ENCODE measurements at places on chromosomes 12 and 14.
A peak's percentile ranks its signal among the peaks of the same experiment; 100 is the strongest.

DNA sequence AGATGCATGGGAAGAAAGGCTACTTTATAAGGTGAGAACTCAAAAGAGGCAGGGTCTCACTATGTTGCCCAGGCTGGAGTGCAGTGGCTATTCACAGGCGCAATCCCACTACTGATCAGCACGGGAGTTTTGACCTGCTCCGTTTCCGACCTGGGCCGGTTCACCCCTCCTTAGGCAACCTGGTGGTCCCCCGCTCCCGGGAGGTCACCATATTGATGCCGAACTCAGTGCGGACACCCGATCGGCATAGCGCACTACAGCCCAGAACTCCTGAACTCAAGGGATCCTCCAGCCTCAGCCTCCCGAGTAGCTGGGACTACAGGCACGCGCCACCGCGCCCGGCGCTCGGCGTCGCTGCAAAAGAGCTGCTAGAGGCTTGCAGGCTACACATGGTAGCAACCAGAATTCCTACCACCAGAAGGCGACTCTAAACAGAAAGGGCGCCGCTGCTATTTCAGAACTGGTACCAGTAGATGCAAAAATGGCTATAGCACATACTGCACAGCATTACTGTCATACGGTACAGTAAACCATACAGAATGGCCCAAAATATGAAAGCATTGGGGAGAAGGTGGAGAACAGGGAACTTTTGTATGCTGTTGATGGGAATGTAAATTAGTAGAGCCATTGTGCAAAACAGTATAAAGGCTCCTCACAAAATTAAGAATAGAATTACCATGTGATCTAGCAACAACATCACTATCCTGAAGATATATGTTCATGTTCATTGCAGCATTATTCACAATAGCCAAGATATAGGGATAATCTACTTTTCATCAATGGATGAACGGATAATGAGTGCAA is 1.2 kb upstream of the NEMF start:
- peak; percentile 39 for DNase-seq

- no peak for DNase-seq
These were observed 422.2 kb downstream of the APAF1 start for GRCh38 chr12:99067171-99067785.

DNA sequence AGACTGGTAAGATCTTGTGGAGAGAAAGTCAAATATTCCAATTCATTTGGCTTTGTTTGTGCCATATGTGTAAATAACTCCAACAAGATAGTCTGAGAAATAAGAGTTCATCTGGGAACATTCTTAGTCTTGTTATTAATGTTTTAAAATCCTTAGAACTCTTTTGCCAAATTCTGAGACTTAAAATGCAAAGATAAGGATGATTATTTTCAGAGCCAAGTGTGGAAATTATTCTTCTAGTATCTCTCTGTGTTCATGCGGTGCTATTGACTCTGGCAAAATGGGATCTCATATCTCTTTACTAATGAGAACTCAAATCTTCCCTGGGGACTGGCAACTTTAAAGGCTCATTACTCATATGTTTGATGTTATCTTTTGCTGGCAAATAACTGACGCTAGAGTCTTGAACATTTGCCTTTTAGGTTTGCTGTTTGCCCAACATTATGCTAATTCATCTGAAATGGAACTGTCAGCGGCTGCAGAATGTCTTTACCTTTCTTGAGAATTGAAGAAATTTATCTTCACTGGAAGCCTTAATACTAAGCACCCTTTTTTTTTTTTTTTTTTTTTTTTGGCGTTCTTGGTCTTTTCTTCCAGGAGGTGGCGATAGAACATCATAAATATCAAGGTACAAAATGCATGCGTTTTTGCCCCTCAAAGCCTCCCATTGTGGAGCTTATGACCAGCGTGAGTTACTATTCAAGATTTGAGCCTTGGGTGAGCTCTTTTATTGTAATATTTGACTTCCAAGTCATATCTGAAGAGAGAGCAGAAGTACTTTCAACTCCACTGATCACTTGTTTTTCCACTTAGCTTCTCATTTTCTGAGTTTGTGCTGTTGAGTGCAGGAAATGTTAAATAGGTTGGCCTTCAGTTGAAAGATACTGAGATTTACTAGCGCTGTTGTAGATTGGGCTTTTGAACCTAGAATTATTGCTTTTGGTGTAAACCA is 86.5 kb downstream of the CAND1 start:
- DNase-seq = no peak

GRCh38 chr12:30979371-30980259 is 53.1 kb downstream of the TSPAN11 start:
- no peak for DNase-seq

GRCh38 chr12:56034586-56035332 is 7.0 kb upstream of the RPS26 start:
- no peak for DNase-seq

GRCh38 chr12:101697930-101698799 is 725 bp downstream of the CHPT1 start:
- DNase-seq = no peak

GRCh38 chr12:57459750-57460467 is at the start of gene GLI1:
GLI1 (plus strand) TSS chr12:57459785; CDS start chr12:57463692, 3,907 bp downstream.
- DNase-seq = no peak

- peak; percentile 53 for DNase-seq
These were observed 2.4 kb upstream of the TNS2 start for GRCh38 chr12:53047221-53048032.

GRCh38 chr12:106747973-106748436 is 26.5 kb upstream of the RIC8B start:
- no peak for DNase-seq

GRCh38 chr14:101475456-101476257 is 85.6 kb upstream of the DIO3 start:
- DNase-seq = no peak

- DNase-seq = no peak
These were observed 70.8 kb upstream of the GNG2 start for GRCh38 chr14:51789596-51789995.

GRCh38 chr14:84857571-84857970 is 672.4 kb upstream of the FLRT2 start:
- DNase-seq = no peak

DNA sequence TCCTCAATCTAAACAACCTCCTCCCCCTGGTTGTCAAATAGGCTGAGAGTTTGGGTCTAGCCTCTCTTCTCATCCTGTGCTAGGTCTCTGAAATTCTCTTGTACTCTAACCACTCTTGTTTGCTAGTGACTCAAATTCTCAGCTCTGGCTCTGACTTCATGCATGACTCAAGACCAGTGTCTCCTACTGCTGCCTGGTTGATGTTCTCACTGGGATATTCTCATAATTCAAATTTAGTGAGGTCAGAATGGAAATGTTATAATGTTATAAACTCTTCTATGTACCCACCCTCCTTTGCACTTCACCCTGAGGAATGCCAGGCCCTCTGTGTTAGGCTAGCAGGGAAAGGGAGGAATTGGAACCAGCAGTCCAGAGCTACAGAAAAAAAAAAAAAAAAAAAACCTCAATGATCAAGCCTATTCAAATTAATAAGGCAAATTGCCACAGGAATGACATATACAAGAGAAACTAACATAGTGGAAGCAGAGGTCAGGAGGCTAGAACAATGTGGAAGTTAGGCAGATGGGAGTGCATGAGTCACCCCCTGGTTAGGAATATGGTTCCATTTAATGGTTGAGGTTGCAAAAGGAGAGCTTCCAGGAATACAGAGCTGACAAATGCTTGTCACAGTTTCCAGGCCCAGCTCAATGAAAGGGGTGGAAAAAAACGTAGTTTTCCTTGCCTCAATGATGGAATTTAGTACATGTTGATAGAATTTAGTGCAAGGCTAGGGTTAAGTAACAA is 459.5 kb downstream of the RMST start:
- DNase-seq = no peak

- DNase-seq = no peak
These were observed 4.8 kb upstream of the LGMN start for GRCh38 chr14:92753250-92753649.

DNA sequence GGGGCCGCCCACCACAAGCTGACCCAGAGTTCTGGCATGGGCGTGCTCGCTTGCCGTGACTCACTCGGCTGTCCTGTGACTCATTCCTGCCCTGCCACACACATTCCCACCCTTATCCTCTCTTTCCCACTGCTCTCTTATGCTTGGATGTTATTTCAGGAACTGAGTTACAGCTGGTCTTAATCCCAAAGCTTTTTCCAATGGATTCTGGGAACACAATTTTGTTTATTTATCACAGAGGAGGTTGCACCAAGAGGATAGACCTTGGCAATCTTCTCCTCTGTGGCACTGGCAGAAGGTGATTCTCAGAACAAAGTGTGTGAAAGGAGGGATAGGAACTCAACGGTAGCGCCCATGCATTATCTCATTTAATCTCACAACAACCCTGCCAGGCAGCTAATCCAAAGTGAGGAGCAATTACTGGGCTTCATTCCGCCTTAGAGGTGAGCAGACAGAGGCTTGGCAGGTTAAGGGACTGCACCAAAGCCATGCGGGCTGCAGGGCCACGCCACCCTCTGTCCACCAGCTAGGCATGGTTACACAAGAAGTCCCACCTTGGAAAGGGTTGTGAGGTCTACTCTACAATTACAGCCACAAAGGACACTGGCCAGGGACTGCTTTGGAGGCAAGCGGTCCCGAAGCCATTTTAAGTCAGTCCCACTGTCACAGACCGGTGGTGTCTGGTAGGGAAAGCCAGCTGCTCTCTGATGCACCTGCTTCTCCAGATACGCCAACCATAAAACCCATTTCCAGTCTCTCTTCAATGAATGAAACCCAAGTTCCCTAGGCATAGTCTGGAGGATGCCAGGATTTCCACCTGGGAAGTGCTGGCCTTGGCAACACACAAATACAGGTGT is 32.9 kb downstream of the SYNE3 start:
- no peak for DNase-seq

DNA sequence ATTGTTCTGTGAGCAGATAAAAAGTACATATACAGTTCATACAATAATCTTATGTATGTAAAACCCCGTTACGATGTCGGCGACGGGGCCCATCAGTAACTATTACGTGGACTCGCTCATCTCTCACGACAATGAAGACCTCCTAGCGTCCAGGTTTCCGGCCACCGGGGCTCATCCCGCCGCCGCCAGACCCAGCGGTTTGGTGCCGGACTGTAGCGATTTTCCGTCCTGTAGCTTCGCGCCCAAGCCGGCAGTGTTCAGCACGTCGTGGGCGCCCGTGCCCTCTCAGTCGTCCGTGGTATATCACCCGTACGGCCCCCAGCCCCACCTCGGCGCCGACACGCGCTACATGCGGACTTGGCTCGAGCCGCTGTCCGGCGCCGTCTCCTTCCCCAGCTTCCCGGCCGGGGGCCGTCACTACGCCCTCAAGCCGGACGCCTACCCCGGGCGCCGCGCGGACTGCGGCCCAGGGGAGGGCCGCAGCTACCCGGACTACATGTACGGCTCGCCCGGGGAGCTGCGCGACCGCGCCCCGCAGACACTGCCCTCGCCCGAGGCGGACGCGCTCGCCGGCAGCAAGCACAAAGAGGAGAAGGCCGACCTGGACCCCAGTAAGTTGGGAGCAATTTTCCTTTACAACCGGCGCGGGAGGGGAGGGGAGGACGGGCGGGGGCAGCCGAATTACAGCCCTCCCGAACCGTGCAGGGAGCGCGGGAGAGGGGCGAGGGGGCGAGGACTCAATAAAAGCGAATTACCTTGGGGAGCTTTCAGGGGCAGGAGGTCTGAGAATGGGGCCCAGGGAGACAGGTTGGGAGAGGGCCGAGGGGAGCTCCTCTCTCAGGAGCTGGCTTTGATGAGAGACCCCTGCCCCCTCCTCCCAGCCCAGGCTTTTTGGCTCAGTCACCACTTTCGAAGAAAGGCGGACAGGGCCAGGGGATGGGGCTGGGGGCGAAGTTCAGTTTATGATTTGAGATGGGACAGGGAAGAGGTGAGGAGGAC is at the start of gene HOXC9:
Gene HOXC9, plus strand, starts transcription at position 46 of the 999 bp plus-strand sequence. Its CDS starts 28 bp downstream, at position 74.
- DNase-seq = no peak

DNA sequence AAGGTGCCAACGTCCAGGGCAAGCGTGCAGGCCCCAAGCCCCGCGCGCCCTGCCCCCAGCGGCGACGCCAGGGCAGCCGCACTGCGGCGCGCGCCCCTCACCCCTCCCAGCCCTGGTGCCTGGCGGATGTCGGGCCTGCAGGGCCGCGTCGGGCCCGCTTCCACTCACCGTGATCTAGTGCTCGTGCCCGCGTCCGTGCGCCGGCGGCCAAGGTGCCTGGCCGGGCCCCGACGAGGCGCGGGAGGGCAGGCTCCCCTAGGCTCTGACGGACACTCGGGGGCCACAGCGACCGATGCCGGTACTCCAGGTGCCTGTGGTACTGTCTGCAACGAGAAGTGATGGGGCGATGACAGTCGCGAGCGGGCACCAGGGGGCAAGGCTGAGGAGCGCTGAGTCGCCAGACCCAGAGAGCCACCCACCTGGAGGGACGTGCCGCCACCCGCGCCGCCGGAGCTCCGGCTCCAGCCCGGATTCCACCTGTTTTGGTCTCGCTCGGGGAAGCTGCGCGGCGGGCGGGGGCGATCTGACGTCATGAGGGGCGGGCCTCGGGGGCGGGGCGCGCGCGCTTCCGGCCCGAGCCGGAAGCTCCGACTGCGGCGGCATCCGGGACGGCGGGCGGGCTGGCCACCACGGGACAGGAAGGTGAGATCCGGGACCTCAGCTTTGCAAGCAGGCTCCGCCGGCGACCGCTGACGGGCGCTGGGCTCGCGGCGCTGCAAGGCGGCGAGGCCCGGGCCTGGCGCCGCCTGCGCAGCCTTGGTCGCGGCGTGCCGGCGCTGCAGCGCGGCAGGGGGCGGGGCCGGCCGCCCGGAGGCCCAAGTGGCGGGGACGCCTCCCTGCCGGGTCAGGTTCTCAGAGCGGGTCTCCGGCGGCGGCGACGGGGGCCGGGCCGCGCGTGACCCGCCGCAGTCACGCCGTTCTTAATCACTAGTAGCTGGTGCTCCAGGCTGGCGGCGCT is at the start of the genes LYSET and MOAP1:
Gene LYSET, plus strand, starts transcription at position 927 of the 958 bp plus-strand sequence. CDS start 89 bp downstream, outside the sequence.
Gene MOAP1, minus strand, starts transcription at position 507 of the 958 bp plus-strand sequence. CDS start 655 bp downstream, outside the sequence.
- DNase-seq = peak; percentile 79

- no peak for DNase-seq
These were observed 47.7 kb upstream of the MBIP start for GRCh38 chr14:36367985-36368774.

DNA sequence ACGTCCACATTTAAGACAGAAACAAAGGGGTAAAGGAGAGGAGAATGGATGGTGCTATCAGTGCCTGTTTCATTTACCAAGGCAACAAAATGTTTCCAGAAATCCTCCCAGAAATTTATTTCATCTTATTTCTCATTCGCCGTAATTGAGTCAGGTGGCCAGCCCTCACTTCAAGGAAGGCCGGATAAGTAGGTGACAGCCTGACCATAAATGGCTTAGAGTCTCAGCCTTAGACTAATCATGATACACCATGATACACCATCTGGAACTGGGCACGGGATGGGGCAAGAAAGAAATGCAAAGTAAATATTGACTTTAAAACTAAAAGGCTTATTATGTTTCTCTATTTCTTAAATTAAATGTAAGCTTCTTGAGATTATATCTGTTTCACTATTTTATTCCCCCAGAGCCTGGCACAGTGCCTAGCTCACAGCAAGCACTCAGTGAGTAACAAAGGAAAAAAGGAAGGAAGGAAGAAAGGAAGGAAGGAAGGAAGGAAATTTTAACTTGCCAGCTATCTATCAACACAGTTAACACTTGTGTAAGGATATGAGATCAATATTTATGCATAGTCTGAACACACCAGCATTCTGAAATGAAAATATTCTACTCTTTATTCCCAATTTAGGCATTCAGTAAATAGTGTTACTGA is 106.1 kb upstream of the FSCB start:
- no peak for DNase-seq

GRCh38 chr12:32496946-32497345 is 97.6 kb downstream of the FGD4 start:
- no peak for DNase-seq

Data from stimulated activated CD8-positive, alpha-beta memory T cell treated with anti-CD3 and anti-CD28 coated beads, Interleukin-15, amount 100 ng/mL, for 4 hours (primary cell).